ENCODE measurements at places on chromosomes 7 and 10. TPM values are rescaled to one million over a fixed set of nuclear protein-coding genes. Genes with fewer than 3 reads are reported as not detected.

GRCh38 chr7:127782654-127783559 lies 130.9 kb downstream of the SND1 start:
- no peak for DNase-seq

DNAJC30 gene
- total RNA-seq: 3.4 TPM

DNA sequence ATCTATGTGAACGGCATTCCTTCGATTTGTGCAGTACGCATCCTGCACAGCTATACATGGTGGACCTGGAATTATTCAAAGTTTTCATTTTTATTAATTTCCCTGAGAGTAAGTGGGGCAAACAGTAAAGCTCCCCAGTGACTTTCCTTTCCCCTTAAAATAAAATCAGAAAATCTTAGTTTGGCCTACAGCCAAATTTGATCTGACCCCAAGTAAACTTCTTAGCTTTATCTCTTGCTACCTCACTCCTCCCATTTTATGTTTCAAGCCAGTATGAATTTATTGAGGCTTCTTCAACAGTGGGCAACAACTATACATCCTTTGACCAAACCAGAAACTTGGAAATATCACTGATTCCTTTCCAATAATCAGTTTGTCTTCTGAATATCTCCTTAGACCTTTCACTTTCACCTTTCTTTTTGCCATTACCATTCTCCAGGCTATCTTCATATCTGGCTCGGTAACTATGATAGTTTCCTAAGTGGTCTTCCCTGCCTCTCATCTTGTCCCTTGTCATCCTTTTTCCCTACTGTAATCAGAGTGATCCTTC lies 11.1 kb downstream of the SPAG6 start:
- no peak for DNase-seq

DNA sequence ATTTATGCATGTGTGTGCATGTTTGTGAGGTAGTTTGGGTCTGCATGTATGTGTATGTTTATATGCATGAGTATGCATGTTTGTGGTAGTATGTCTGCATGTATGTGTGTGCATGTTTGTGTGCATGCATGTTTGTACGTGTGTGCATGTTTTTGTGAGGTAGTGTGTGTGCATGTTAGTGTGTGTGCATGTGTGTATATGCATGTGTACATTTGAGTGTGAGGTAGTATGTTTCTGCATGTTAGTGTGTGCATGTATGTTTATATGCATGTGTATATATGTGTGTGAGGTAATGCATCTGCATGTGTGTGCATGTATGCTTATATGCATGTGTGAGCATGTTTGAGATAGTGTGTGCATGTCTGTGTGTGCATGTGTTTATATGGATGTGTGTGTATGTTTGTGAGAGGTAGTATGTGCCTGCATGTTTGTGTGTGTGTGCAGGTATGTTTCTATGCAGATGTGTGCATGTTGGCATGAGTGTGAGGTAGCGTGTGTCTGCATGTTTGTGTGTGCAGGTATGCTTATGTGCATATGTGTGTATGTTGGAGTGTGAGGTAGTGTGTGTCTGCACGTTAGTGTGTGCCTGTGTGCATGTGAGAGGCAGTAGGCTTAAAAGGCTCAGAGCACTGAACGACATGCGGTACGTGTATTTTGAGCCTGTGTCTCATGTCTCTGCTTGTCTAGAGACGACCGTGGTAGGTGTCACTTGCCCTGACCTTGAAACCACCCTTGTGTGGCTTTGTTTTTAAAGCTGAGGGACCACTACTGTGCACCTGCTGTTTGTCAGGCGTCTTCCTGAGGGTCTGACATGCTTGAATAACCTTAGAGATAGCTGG lies 43.7 kb downstream of the PFKP start:
- DNase-seq: no peak

- no peak for DNase-seq
Measured at GRCh38 chr10:24384954-24385353, 176.0 kb downstream of the KIAA1217 start.
